ENCODE measurements at places on chromosomes 4 and X. TPM values are rescaled to one million over a fixed set of nuclear protein-coding genes. Genes with fewer than 3 reads are reported as not detected.

The FREM3 gene
- total RNA-seq = not detected

The EDA gene
- total RNA-seq = 3.2 TPM

The NBDY gene
- total RNA-seq = 32.9 TPM

The REELD1 gene
- not detected for total RNA-seq

The DKC1 gene
- total RNA-seq = 138 TPM

The RAB40A gene
- 0.38 TPM for total RNA-seq

The NXF2B gene
- total RNA-seq = not detected

The SPANXA1 gene
- total RNA-seq = not detected

The SOX3 gene
- total RNA-seq = not detected

The NAA11 gene
- total RNA-seq = not detected

The MAGED4B gene
- 10.5 TPM for total RNA-seq

The PNMA6F gene
- not detected for total RNA-seq

The CFP gene
- total RNA-seq = 4.2 TPM

The NEUROG2 gene
- total RNA-seq = not detected

The PRDM5 gene
- total RNA-seq = 0.44 TPM

The PNMA3 gene
- total RNA-seq = not detected

The FAT1 gene
- total RNA-seq = 0.08 TPM

The LUZP4 gene
- not detected for total RNA-seq

The PRICKLE3 gene
- total RNA-seq = 11.0 TPM

The UNC5C gene
- not detected for total RNA-seq

The UGT2A1 gene
- total RNA-seq = not detected

The MTTP gene
- total RNA-seq = 0.77 TPM

The NEK1 gene
- 26.2 TPM for total RNA-seq

The HPRT1 gene
- 101 TPM for total RNA-seq

The GYG2 gene
- not detected for total RNA-seq

The ALB gene
- total RNA-seq = not detected

The PRSS12 gene
- not detected for total RNA-seq

The TXK gene
- 0.11 TPM for total RNA-seq

The COX7B2 gene
- not detected for total RNA-seq

The MAB21L2 gene
- not detected for total RNA-seq

The SMPX gene
- total RNA-seq = not detected

The FRG2 gene
- not detected for total RNA-seq

The IL21 gene
- total RNA-seq = not detected

The USP51 gene
- 2.7 TPM for total RNA-seq

The LDB2 gene
- not detected for total RNA-seq

The MMRN1 gene
- total RNA-seq = not detected

The SPON2 gene
- total RNA-seq = 35.3 TPM

The ITIH6 gene
- total RNA-seq = not detected

The SYTL4 gene
- total RNA-seq = not detected

The IL3RA gene
- not detected for total RNA-seq

The RXFP1 gene
- not detected for total RNA-seq

The TLL1 gene
- total RNA-seq = 2.9 TPM

The SCML2 gene
- 28.2 TPM for total RNA-seq

The NAP1L3 gene
- total RNA-seq = not detected

The ATP2B3 gene
- not detected for total RNA-seq

The TLR2 gene
- total RNA-seq = not detected

The CAPN6 gene
- total RNA-seq = not detected

The SPANXD gene
- not detected for total RNA-seq

The SULT1B1 gene
- not detected for total RNA-seq

The MSMO1 gene
- 91.5 TPM for total RNA-seq

The ADGRA3 gene
- total RNA-seq = not detected

The DOK7 gene
- 1.3 TPM for total RNA-seq

The TXLNG gene
- 20.1 TPM for total RNA-seq

The ATP5ME gene
- 276 TPM for total RNA-seq

The CNKSR2 gene
- not detected for total RNA-seq

The CT45A10 gene
- not detected for total RNA-seq
